CD4-positive, alpha-beta T cell treated with Interferon gamma for 1 hour (primary cell): ENCODE measurements at places on chromosomes 3 and 15.

GRCh38 chr3:191237047-191237882 is 38.2 kb downstream of the OSTN start:
- no peak for DNase-seq

GRCh38 chr15:100663086-100663914 is 60.9 kb downstream of the ASB7 start:
- DNase-seq, result no peak

DNA sequence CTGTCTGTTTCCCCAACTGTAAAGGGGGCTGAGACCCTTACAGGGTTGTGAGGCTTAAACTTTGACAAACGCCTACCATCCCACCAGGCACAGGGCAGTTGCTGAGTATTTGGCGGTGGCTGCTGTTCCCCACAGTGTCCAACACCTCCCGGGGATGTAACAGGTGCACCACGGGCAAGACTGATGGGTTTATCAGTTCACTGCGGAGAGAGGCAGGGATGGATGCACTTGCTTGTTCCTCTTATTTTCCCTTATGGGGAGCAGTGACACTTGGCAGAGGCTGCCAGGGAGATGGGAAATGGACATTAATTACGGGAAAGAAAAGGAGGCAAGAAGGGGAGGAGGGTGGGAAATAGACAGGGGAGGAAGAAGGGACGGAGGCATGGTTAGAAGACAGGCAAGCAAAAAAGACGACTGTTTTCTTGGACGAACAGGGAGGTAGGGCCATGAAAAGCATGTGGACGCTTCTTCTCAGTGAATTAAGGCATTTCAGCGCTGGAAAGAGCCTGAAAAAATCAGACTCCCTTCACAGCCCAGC is 16.6 kb upstream of the ADIPOQ start:
- no peak for DNase-seq

GRCh38 chr3:30286007-30286669 is 320.3 kb upstream of the TGFBR2 start:
- no peak for DNase-seq

DNA sequence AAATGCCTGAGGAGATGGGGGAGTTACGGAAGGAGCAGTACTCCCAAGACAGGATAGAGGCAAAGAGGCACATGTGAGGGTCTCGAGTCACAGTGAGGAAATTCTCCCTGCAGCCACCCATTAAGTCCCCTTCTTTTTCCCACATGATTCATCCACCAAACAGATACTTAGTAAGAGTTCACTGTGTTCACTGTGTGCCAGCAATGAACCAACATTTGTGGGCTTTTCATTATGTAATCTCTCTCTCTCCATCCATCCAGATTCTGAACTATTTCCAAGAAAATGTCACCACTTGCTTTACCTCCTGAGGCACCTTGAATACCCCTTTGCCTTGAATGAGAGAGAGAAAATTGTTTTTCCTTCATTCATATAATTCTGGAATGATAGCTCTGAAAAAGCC is 24.6 kb upstream of the LRRFIP2 start:
- no peak for DNase-seq

DNA sequence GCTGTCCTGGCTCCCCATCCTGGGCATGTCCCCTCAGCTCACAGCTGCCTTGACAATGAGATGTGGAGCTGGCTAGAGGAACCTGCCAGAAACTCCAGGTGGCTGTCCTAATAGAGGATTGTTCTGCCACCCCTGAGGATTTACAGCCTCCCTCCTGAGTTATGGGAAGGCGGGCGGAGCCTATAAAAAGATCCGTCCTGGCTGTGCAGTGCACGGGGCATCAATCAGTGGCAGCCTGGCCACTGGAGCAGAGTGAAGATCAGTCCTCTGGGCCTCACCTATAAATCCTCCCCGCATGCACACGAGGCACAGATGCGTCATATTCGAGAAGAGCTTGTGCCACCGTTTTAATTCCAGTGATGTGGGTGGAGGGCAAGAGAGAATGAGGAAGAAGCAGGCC is 90.0 kb downstream of the MEGF11 start:
- DNase-seq, result no peak

GRCh38 chr3:111861391-111861790 is 2.3 kb downstream of the PHLDB2 start:
- no peak for DNase-seq

DNA sequence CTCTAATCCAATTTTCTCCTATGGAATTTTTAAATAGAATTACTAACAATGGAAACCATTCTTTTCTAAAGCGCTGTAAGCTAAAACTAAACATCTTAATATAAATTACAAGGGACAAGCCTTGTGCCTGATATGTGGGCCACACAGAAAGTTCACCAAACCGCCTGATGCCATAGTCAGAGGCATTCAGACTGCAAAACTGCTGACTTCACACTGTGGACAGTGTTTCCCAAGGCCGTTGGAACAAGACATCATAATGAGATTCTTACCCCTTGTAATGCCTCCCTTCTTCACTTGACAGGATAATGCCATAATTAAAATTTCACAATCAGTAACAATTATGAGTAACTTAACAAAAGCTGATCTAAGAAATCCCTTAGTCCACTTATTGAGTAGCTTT is 14.9 kb downstream of the SH3GL3 start:
- DNase-seq, result no peak

DNA sequence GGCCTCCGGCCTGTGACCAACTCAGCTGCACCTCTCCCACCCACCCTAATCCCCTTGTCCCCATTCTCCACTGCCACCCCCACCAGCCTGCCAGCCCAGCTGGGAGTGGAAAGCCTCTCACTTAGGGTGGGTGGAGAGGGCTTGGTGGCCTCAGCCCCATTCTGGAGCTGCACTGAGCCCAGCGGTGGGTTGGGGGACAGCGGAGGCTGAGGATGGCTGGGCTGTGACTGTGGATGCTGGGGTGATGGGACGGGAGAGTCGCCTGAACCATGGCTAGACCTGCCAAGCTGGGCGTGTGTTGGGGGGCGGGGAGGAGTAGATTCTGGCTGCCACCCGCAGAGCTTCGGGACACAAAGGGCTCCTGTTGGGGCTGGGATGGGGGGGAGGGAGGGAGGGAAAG is 1.8 kb downstream of the CLCN2 start:
- no peak for DNase-seq
